ENCODE measurements at places on chromosomes 13 and 19.

- DNase-seq: no peak
These were observed 20.1 kb upstream of the MRI1 start for GRCh38 chr19:13744174-13744573.

DNA sequence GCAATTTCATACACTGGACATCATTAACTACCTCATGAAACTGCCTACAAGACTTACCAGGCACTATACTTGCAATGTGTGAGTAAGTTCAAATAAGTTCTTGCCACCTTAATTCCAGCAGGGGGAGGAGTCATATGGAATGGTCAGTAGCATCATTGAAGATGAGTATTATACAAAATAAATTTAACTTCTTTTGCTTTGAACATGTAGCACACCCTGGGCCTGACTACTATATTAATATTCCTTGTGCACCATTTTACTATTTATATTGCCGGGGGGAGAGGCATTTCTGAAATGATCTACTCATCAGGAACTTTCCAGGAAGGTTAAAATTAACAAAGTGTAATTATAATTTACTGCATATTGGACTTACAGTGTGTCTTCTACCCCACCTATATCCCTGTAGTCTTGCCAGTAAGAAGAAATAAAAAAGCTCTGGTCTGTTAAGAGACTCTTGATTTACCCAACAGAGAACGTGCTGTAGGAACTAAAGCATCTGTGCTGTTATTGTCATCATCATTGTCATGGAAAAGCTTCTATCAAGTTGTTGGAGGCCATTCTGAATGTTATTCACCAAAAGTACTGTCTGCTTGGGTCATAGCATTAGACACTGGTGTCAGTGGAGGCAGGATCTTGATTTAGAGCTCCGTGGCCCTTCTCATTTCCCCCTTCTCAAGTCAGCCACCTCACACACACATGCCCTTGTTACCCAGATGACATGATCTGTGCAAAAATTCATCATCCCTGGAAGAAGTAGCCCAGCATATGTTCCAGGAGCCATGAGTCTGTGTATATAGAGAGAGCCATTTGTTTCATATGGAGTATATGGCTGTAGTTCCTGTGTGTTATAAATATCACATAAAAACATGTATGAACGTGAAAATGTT, 147.1 kb downstream of the MTUS2 start:
- no peak for DNase-seq

DNA sequence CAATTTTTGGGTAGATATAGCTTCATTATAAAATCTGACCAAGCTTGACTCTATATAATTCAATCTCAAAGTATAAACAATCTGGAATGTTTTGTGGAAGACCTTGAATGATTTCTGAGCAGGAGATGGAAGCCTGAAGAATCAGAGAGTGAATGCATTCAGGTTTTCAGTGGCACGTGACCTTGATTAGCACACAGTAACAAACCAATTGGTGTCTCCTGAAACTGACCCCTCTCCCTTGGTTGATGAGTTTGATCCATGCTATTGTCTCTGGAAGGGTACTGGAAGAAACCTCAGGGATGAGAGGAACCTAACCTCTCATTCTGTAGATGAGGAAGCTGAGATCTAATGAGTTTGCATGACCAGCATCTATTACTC, 39.6 kb downstream of the PCDH8 start:
- no peak for DNase-seq

DNA sequence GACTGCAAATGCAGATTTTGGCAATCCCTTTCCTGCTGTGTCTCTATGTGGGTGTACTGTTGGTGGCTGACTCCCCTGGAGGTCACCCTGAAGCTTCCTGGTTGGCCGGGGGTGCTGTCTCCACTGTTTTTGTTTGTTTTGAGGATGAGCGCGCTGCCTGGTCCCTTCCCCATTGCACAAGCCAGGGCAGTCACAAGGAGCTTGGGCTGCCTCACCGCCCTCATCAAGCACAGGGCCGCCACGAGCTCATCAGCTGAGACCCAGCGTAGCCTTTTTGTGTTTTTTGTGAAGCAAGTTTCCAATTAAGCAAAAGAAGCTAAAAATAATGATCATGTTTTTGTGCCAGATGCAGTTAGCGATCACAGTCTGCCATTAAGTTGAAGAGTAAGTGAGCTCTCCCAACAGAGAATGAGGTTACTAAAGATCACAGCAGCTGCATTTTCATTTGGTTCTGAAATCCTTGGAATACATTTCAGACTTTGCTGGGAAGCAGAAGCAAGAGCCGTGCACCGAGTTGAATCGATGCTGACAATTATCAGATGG, 57.8 kb downstream of the GGACT start:
- DNase-seq: no peak

DNA sequence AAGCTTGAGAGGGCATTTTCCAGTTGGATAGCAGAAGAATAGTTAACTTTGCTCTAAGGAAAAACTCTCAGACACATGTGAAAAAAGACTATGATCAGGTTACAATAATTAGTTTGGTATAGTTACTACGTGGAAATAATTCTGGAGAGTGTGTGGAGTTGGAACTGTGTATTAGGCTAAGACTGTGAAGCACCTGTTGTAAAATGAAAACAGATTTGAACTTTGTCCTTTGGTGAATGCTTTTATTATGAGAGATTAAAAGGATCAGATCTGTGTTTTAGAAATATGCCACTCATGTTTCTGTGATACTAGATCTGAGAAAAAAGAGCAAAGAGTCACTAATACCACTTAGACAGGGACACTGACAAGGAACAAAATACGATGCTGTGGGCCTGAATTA, 807.5 kb upstream of the ATXN8OS start:
- DNase-seq: no peak

GRCh38 chr19:30227661-30228112, 144.5 kb upstream of the ZNF536 start:
- no peak for DNase-seq

GRCh38 chr19:20167020-20167644, at the start of gene ZNF486:
Gene ZNF486, plus strand, starts transcription at chr19:20167214. Its CDS starts 117 bp downstream, at chr19:20167331.
- DNase-seq: peak; percentile 88

GRCh38 chr13:62537593-62537992, 1121.9 kb upstream of the PCDH20 start:
- no peak for DNase-seq

GRCh38 chr13:98976941-98977340, 923 bp downstream of the DOCK9 start:
- no peak for DNase-seq

DNA sequence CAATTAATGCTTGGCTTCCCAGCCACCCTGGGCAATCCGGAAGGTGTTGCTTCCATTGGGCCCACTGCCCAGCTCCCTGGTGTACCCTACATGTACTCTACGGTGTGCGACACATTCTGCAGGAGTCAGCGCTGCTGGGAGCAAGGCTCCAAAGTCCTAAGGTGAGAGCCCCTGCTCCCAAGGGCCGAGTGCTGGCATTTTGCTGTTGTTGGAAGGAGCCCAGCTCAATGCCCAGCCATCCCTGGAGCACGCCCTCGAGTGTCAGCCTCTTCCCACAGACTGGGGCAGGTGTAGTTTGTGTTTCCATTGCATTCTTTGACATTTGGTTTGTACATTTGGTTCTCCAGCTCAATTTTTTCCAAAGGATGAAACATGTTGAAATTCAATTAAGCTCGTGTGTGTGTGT, 64.6 kb downstream of the GGACT start:
- DNase-seq: no peak

DNA sequence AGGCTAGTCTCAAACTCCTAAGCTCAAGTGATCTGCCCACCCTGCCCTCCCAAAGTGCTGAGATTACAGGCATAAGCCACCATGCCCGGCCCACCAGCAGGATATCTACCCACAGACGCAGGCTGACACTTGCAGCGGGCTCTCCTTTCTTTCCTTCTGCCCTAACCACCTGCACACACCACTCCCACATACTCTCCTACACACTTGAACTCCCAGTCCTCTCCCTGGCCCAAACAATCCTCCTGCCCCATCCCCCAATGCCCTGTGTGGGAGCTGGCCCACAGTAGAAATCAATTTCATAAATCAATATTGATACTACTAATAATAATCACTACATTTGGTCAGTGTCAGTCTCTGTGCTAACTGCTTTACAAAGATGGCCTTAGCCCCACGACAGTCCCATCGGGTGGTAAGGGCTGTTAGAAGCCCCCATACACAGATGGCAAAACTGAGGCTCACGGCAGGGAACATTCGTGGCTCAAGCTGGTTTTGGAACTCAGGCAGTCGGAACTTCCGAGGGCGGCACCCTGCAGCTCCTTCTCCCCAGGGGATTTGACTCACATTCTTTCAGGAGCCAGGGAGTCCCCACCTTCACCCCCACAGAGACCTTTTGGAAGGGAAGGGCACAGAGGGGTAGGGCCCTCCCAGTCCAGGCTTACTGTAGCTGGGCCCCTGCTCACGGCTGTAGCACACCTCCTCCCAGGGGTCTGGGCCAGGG, 3.4 kb upstream of the DPF1 start:
- no peak for DNase-seq

- no peak for DNase-seq
These were observed 116.4 kb downstream of the FRY start for GRCh38 chr13:32147976-32148375.

GRCh38 chr19:33469171-33470039, 52.2 kb downstream of the PEPD start:
- no peak for DNase-seq

DNA sequence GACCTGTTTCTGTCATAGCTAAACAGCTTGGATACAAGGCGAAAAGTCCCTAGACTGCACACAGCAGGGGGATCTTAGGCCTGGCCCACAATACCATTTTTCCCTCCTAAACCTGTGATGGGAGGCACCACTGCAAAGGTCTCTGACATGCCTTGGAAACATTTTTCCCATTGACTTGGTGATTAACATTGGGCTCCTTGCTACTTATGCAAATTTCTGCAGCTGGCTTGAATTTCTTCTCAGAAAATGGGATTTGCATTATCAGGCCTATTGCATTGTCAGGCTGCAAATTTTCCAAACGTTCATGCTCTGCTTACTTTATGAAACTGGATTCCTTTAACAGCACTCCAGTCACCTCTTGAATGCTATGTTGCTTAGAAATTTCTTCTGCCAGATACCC, 136.2 kb upstream of the TSHZ3 start:
- no peak for DNase-seq

DNA sequence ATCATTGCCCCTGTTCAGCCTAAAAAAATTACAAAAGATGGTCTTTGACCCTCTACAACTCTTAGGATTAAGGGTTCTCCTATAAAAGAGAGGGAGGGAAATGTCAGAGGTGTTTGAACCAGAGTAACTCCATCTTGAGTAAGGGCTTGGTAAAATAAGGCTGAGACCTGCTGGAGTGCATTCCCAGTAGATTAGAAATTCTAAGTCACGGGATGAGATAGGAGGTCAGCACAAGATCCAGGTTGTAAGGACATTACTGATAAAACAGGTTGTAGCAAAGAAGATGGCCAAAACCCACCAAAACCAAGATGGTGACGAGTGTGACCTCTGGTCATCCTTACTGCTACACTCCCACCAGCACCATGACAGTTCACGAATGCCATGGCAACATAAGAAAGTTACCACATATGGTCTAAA, 48.7 kb upstream of the ANKRD10 start:
- no peak for DNase-seq

DNA sequence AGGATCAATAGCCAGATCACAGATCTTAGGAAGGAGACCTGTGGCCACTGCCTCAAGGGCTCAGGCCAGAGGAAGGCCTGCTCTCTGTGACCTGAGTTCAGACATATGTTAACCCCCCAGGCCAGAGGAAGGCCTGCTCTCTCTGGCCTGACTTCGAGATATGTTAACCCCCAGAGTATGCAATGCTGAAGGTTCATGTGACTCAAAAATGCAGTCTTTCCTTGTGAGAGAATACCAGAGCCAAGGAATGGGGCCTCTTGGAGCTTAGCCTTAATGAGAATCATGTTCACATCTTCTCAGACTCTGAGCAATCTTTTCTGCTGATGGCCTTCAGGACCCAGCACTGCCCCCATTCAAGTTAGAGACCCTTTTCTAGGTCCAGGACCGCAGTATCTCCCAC, 36.7 kb downstream of the MBNL2 start:
- DNase-seq: no peak

DNA sequence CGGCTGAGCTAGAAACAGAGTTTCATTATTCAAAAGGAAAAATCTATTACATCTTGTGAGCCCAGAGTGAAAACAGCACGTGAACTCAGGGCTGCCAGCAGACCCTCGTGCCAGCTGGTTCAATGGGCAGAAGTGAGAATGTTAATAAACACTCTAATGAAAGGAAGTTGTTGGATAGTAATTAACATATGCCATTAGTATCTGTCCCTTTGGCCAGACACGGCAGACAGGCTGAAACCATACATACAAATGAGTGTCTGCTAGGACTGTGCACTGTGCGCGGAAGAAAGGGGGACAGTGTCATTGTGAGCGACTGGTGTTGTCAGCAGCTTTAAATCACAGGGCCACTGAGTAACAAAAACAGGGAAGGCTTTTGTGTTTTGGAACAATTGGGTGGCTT, 121.9 kb upstream of the TSC22D1 start:
- DNase-seq: no peak

DNA sequence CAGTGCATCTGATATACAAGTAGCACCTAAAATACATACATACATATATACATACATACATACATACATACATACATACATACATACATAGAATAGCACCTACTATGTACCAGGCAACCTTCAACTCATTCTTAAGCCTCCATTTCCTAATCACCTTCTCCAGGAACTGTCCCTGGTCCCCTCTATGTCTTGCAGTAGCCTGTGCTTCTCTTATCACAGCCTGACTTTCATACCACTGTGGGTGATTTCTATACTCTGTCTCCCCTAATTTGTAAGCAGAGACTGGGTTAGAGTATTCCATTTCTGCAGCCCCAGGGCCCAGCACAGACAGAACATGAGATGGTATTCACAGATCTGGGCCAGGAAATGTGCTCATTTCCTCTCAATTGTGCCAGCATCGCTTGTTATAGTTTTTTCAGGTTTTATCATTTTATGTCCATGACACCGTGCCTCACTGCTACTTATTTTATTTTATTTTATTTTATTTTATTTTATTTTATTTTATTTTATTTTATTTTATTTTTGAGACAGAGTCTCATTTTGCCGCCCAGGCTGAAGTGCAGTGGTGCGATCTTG, 14.2 kb upstream of the COLGALT1 start:
- DNase-seq: no peak

Measured in NCI-H2029 treated with DMSO at 0.1 percent for 48 hours (cell line).